ENCODE measurements at places on chromosomes 13 and 19. TPM values are rescaled to one million over a fixed set of nuclear protein-coding genes. Genes with fewer than 3 reads are reported as not detected.

The FFAR2 gene
- total RNA-seq, result not detected

The CBARP gene
- 0.77 TPM for total RNA-seq

The ZNF44 gene
- total RNA-seq, result 10.1 TPM

The PNMA8B gene
- 0.08 TPM for total RNA-seq

The FUT1 gene
- 0.40 TPM for total RNA-seq

The DNAAF3 gene
- total RNA-seq, result not detected

The C19orf67 gene
- total RNA-seq, result 0.42 TPM

The FCAR gene
- not detected for total RNA-seq

The CPT1C gene
- total RNA-seq, result 4.3 TPM

The ZNF296 gene
- total RNA-seq, result 6.7 TPM

The C19orf81 gene
- not detected for total RNA-seq

The ANKRD24 gene
- 2.5 TPM for total RNA-seq

The TRIP10 gene
- total RNA-seq, result 99.4 TPM

The SIGLEC10 gene
- 0.26 TPM for total RNA-seq

The PLEKHA4 gene
- total RNA-seq, result 17.6 TPM

The SHKBP1 gene
- total RNA-seq, result 126 TPM

The CGB5 gene
- not detected for total RNA-seq

The LGALS4 gene
- total RNA-seq, result 1.7 TPM

The SLITRK6 gene
- not detected for total RNA-seq

GRCh38 chr13:51291341-51291740 lies 48.1 kb upstream of the SERPINE3 start:
- no peak for ATAC-seq

DNA sequence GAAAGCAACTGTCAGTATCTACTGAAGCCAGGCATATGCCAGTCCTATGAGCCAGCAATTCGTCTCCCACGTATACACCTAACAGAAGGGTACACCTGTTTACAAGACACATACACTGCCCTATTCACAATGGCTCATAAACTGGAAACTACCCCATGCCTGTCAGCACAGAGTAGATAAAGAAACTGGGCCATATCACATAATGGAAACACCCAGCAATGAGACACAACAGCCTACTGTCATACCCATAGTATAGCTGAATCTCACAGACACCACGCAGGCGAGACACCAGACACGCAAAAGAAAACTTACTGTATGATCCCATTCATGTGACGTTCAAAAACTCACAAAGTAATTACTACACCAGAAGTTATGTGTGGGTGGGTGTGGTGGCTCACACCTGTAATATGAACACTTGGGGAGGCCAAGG lies 15.7 kb downstream of the NOSIP start:
- peak; percentile 84 for ATAC-seq

GRCh38 chr13:40143559-40143958 lies 488.1 kb downstream of the COG6 start:
- no peak for ATAC-seq

- ATAC-seq, result no peak
Observed at GRCh38 chr13:26041444-26041843, 10.4 kb downstream of the SHISA2 start.

DNA sequence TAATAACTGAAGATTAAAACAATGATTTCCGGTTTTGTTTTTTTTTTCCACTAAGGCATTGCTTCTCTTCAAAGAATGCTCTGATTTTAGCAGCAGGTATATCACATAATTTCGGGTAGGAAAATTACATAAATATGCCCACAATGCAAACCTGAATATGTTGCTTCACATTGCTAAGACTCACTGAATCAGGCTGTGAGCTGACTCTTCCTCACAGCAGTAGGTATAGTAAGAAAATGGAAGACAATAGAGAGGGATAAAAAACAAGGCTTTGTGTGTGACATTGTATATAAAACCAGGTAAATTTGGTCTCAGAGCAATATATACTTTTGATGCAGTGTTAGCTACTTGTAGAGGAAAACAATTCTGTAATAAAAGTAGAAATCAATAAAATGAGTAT lies 1355.0 kb downstream of the OLFM4 start:
- ATAC-seq, result no peak

GRCh38 chr13:98781045-98781444 lies 28.6 kb upstream of the SLC15A1 start:
- no peak for ATAC-seq

DNA sequence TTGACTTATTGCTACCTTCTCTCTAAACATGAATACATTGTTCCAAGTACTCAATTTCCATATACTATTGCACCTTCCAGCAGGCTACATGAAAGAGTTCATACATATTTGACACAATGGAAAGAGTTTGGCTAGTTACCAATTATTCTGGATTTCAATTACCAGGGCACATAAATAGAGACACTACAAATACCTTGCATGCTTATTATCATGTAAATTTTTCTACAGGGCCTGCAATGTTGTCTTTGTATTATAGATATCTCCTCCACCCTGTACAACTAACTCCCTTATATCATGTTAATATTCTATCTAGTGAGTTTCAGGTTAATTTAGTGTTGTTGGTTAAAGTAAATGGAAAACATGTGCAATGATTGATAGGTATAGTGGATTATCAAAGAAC lies 540.7 kb upstream of the SLITRK5 start:
- no peak for ATAC-seq

GRCh38 chr13:111597191-111597611 lies 276.8 kb downstream of the TEX29 start:
- ATAC-seq, result no peak

DNA sequence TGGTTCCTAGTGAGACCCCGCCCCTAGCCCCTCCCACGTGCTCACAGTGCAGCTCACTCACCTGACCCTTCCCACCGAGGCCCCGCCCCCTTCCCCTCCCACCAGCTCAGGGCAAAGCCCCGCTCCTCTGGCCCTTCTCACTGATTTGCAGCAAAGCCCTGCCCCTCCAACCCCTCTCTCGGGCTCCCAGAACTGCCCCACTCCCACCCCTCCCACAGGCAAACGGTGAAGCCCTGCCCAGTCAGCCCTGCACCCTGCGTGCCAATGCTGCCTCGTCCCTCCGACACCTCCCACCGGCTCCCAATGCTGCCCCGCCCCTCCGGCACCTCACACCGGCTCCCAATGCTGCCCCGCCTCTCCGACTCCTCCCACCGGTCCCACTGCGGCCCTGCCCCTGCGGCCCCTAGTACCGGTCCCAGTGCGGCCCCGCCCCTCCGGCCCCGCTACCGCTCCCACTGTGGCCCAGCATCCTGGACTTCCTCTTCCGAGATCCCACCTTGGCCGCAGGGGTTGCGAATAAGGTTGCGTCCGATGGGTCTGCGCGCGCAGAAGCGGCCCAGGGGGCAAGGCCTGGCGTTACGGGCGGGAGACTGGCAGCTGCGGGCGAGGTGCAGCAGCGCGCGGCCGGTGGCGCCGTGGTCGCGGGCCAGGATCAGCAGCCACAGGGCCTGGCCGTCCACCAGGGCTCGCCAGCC lies 834 bp downstream of the FBXO27 start:
- ATAC-seq, result peak; percentile 97

DNA sequence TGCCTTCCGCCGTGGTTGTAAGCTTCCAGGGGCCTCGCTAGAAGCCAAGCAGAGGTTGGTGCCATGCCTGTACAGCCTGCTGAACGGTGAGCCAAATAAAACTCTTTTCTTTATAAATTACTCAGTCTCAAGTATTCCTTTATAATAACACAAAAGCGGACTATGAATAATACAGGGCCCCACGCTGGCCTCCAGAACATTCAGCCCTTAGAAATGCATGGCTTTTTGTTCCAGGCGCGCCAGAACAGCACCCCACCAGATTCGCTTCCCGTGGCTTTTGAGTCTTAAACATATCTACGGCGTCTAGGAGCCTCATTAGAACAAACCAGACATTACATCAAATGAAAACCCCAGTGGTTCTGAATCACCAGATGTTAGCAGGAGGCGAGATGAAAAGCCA lies 75.1 kb downstream of the SLC15A1 start:
- no peak for ATAC-seq

- ATAC-seq, result no peak
Observed at GRCh38 chr19:39413272-39413910, 922 bp downstream of the PLEKHG2 start.

GRCh38 chr13:71597150-71597549 lies 269.9 kb downstream of the DACH1 start:
- no peak for ATAC-seq

- ATAC-seq, result no peak
Observed at GRCh38 chr13:112733661-112734379, 44.0 kb downstream of the ATP11A start.

DNA sequence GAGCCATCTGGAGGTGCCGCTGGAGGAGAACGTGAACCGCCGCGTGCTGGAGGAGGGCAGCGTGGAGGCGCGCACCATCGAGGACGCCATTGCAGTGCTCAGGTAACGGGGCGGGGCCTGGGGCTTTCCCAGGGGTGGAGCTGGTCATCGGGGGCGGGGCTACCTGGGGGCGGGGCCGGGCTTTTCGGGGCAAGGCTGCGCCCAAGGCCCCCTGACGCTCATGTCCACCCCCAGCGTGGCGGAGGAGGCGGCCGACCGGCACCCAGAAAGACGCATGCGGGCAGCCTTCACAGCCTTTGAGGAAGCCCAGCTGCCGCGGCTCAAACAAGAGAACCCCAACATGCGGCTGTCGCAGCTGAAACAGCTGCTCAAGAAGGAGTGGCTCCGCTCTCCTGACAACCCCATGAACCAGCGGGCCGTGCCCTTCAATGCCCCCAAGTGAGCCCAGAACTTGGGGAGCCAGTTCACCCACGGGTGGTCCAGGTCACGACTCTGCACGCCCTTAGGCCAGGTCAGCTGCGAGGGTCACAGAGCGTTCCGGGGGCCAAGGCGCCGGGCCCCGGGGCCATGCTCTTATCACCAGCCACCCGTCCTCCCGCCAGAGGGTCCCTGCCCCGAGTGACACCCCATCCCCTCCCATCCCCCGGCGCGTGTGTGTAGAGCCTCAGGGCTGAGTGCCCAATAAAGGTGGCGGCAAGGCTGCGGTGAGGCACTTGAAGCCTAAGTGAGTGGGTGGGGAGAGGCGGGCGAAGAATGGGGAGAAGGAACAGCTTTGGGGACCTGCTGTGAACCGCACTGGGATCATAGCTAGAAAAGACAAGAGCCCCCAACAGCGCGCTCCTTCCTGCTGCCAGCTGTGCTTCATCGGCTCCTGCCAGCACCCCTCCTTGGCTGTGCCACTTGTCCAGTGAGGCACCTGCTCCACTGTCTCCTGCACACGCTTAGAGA lies 10.7 kb downstream of the CCDC124 start:
- ATAC-seq, result no peak

DNA sequence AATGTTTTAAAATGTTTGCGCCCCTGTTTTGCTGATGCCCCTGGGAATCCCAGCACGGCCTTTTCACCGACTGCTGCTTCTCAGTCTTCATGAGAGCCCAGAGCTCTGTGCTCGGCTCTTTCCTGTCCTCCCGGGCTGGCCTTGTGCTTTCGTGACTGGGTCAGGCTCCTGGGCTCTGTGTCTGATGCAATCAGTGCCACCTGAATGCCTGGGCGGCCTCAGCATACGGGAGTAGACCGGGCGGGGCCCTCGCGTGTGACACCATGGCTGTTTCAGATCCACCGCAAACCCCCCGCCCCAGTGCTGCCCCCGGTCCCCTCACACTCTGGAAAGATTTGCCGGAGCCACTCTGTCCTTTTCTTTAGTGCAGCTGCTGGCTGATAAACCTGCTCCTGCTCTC lies 21.4 kb downstream of the PABPC3 start:
- no peak for ATAC-seq

DNA sequence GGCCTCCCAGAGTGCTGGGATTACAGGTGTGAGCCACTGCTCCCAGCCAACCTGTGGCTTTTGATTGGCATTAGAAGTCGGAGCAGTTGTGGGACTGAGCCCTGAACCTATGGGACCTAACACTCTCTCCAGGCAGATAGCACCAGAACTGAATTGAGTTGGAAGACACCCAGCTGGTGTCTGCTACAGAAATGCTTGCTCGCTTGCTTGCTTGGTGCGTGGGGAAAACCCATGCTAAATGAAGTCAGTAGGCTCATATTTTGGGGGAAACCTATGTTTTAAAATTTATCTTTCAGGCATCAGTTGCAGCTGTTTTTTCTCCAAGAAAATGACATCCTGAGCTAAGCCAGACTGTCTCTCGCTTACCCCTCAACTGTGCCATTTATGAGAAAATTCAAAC lies 158.5 kb upstream of the RFC3 start:
- ATAC-seq, result no peak

DNA sequence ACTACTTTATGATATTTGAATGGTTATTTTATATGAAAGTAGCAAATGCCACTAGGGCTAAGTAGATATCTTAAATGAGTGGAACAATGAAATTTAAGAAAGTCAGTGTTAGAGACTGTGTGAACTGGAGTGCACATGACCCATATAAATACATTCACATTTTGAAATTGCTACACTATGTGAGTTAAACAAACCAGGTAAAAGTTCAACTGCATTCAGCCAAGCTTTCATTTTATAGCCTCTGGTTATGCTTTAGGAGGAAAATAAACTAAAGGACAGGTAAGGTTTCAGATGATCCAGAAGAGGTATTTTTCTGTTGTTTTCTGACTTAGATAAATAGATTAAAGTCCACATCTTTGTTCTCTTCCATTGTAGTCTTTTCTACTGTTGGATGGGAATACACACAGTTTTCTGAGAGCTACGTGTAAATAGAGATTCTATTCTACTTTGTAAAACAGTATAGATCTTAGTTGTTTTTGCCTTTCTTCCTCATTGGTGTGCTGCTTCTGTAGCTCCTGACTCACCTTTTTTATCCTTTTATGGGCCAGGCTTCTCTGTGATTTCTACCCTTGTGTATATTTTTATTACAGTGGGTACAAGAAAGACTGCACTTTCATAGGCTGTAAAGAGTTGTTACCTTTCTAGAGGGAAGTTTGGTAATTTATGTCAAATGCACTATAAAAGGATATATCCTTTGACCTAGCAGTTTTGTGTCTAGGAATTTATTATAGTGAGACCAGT lies 54.6 kb upstream of the KCTD4 start:
- ATAC-seq, result no peak

DNA sequence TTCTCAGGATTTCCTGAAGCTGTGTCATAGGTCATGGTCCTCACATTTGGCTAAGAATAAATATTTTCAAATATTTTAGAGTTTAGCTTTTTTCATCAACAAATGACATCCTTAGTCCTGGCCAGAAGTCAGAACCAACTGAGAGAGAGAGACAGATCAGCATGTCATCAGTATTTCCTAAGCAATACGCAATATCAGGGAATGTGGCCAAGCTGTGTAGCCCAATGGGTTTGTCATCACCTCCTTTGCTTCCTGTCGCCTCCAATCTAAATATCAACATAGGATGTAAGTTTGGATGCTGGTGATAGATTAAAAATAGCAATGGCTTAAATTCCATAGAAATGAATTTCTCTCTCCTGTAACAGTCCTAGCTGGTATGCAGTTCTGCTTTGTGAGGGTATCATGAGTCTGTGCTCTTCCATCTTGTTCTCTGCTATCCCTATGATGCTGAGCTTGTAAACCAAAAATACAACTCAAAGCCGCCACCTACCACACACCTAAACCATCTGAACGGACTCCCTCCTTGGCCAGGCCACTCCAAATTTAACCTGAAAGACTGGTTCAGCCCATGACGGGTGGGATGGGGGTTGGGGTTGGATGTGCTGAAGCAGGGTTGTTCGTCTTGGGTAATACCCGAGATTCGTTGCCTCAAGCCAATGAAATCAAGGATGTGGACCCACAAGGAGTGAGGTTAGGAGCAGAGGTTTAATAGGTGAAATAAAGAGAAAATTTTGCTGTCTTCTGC lies 10.0 kb upstream of the IGSF23 start:
- ATAC-seq, result no peak
